Activated CD8-positive, alpha-beta T cell treated with anti-CD3 and anti-CD28 coated beads, Interleukin-2, amount 10 ng/mL, durations not matched to agents 7 days and 5 days (primary cell): ENCODE measurements at places on chromosomes 13 and 19.

GRCh38 chr19:4780860-4781259, 10.7 kb upstream of the FEM1A start:
- H3K4me1 ChIP-seq: no peaks in the 10 kb centered on the region
- no peaks in the 10 kb centered on the region for H3K36me3 ChIP-seq
- no peak overlapping the region for H3K4me3 ChIP-seq
- no peak overlapping the region for H3K27ac ChIP-seq
- H3K27me3 ChIP-seq: no peaks in the 10 kb centered on the region
- DNase-seq: no peak

DNA sequence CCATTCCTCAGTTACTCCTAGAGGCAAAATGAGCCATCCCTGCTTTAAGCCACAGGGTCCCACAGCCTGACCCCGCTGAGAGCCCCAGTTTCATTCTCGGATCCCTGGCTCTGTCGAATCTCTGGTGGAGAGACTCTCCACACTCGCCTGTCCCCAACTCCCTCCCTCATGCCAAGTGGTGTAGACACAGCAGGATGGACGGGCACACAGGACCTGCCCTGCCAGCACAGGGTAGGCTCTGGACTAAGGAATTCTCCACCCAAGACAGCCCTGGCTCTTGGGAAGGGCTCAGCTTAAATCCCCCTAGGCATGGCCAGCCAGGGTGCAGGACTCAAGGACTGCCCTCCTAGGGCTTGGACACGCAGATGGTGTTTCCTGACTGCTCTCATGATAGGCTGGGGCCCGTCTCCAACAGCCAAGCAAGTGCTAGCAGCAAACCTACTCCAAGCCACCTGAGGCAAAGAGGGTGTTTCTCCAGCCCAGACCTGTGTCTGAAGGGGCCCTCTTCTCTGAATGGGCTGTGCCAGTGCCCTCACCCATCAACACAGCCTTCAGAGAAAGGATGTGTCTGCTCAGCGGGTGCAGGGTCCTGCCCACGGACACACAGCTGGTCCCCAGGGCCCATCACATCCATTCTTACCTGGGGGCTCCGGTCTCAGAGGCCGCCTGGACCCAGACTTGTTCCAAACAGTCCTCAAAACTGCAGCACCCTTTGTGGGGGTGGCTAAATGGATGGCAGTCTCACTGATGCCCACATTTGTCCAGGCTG, 65.3 kb downstream of the PEPD start:
- no peak for DNase-seq
- H3K27me3 ChIP-seq: no peaks in the 10 kb centered on the region
- H3K27ac ChIP-seq: no peak overlapping the region
- H3K4me3 ChIP-seq: no peak overlapping the region
- H3K36me3 ChIP-seq: no peaks in the 10 kb centered on the region

- H3K27ac ChIP-seq: no peak within 1 kb of the TSS
- H3K4me1 ChIP-seq: peaks cover 41% of the 10 kb centered on the region
- H3K4me3 ChIP-seq: no peak within 1 kb of the TSS
These were observed at the start of gene ADM5 for GRCh38 chr19:49689133-49690078. Gene ADM5, plus strand, starts transcription at chr19:49689594. Its CDS starts 244 bp downstream, at chr19:49689838.

- peaks cover 52% of the 10 kb centered on the region for H3K36me3 ChIP-seq
- H3K4me1 ChIP-seq: peaks cover 35% of the 10 kb centered on the region
- DNase-seq: no peak
- no peaks in the 10 kb centered on the region for H3K27me3 ChIP-seq
- H3K4me3 ChIP-seq: no peak overlapping the region
These were observed 35.7 kb downstream of the ZSWIM4 start for GRCh38 chr19:13830741-13831536.

- DNase-seq: no peak
- no peak overlapping the region for H3K27ac ChIP-seq
- H3K4me3 ChIP-seq: no peak overlapping the region
These were observed 313.1 kb upstream of the MAB21L1 start for GRCh38 chr13:35789335-35790165.
